ENCODE measurements at places on chromosomes 12 and 14.

DNA sequence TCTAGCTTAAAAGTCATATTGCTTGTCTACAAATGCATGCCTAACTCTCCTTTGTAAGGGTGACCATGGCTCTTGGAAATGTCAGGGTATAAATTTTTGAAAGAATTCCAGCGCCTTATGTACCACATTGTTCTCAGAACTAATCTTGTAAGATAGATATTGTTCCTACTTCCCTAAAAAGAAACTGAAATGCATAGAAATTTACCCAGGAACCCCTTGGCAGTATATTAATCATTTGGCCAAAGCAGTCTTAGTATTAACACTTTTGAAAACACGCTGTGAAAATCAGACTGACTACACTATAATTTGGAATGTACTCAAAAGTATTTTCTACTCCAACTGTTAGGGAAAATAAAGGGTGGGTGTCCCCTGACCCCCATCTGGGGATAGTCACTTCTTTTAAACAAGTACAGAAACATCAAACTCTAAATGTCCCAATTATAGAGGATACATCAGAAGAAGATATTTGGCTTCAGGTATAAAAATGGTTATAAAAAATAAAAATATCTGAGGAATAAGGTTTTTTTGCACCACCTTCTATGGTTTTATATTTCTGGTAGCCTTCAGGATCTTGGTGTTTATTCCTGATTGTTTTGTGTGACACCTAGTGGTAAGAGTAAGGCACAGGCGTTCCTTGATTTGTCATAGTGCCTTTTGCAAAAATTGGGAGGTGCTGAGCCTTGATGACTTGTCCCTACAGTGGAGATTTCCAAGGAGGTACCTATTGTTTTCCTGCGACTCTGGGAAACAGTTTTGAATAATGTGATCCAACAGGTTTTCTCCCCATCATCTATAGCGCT lies 2.2 kb upstream of the NFKBIA start:
- DNase-seq = peak; percentile 79

GRCh38 chr12:94049718-94050117 lies 98.7 kb upstream of the PLXNC1 start:
- no peak for DNase-seq

DNA sequence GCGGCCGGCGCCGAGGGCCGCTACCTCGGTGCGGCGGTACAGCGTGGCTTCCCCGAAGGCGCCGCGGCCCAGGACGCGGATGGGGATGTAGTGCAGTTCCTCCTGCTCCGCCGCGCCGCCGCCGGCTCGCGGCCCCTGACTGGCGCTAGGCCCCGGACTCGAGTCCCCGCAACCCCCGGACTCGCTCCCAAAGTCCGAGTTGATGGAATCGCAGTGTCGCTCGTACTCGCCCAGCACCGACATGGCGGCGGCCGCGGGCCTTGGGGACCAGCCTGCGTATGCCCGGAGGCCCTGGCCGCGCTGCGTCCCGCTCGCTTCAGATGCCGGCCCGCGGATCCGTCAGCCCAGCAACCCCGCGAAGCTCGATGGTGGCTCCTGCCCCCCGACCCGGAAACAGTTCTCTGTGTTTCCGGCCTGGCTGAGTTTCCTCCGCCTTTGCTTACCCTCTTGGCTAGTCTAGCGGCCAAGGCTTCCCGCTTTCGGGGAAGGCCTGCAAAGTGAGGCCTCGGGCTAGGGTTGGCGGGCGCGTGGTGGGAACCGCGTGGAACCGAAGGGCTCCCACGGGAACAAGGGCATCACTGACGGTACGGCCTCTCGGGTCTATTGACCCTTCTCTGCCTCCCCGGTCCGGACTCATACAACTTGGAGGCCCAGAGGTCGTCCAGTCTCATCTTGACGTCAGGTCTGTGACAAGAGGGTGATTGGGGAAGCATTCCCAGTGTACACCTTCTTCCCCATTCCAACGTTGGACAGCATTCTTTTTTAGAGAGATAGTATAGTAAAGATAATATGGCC lies at the start of gene NEK9:
Gene NEK9, minus strand, starts transcription at position 370 of the 795 bp plus-strand sequence. Its CDS starts 127 bp downstream, at position 243.
- DNase-seq = peak; percentile 91

- peak; percentile 54 for DNase-seq
Measured at GRCh38 chr12:19234171-19234704, 104.7 kb downstream of the PLEKHA5 start.

- DNase-seq = peak; percentile 78
Measured at GRCh38 chr12:103495469-103496456, at the start of gene C12orf42. Gene C12orf42, minus strand, starts transcription at chr12:103495968. Its CDS starts 17,542 bp downstream, at chr12:103478426.

DNA sequence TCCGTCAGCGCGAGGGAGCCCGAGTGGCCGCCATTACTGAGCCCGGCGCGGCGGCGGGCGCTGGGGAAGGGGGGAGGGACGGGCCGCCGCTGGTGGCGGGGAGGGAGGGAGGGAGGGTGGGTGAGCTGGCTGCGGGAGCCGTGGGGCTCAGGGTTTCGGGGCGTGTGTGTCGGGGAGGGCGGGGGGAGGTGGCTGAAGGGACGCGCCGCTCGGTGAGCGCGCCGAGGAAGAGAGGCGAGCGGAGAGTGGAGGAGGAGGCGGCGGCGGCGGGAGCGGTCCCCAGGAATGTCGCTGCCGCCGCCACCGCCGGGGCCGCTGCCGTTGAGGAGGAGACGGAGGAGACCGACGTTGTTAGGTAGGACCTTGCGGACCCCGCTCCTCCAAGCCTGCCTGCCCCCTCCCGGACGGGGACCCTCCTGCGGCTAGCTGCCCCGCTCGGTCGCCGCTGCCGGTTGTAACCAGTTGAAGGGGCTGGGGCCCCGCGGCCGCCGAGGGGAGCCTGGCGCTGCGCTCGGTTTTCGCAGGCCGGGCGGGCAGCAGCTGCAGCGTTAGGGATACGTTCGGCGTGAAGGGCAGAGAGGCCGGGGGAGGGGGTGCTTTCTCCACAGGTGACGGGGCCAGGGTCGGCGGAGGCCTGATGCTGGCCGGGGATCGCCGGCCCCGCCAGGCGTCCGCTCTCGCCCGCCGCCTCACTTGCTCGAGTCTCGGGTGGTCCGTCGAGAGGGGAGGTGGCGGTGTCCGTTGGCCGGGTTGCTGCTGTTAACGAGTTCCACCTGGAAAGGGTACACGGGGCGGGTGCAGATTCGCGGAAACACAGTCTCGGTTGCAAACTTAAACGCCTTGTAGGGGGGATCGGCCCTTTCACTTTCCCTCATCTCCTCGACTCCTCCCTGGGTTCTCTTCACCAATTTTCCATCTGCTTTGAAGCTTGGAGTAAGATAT lies at the start of gene ARHGAP5:
Gene ARHGAP5, plus strand, starts transcription at position 224 of the 942 bp plus-strand sequence. CDS start 13,366 bp downstream, outside the sequence.
- DNase-seq = peak; percentile 65

DNA sequence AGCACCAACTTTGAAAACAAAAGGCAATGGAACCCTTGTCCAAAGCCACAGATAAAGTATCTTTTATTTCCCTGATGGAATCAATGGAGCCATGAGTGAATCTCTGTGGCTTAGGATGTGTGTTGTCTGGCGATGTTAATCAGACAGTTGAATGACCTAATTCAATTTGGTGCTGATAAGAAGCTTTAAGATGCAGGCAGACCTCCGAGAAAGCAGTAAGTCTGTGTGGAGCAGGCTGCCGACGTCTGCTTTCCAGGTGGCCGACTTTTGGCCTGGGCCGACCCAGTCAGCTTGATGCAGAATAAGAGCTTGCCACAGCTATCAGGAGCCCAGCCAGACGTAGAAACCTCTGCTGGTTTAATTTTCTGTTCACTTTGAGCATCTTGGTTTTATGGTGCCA lies 21.1 kb upstream of the TMEM132C start:
- DNase-seq = no peak

DNA sequence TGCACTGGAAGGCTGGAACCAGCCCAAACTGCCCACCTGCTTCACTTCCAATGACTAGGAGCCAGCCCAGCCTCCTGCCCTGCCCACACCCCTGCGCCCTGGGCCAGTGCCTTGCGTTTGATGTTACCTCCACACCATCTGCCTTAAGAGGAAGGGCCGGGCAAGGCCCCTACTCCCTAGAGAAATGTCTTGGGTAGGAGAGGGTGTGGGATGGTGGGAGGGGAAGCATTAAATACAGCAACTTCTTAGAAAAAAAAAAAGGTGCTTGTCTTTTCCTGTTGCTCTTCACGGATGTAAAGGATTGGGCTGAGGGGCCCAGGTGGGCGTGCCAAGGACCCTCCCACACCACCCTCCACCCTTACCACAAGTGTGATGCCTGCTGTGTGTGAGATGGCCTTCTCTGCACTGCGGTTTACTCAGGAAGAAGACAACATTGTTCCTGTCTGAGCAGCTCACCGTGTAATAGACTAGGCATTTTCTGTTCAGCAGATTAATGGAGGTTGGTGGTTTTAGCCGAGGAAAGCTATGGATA lies 99.9 kb downstream of the NINJ2 start:
- peak; percentile 98 for DNase-seq

- no peak for DNase-seq
Measured at GRCh38 chr12:49397000-49397399, 29.7 kb downstream of the SPATS2 start.

GRCh38 chr12:52049286-52049685 lies 2.0 kb upstream of the NR4A1 start:
- DNase-seq = no peak

DNA sequence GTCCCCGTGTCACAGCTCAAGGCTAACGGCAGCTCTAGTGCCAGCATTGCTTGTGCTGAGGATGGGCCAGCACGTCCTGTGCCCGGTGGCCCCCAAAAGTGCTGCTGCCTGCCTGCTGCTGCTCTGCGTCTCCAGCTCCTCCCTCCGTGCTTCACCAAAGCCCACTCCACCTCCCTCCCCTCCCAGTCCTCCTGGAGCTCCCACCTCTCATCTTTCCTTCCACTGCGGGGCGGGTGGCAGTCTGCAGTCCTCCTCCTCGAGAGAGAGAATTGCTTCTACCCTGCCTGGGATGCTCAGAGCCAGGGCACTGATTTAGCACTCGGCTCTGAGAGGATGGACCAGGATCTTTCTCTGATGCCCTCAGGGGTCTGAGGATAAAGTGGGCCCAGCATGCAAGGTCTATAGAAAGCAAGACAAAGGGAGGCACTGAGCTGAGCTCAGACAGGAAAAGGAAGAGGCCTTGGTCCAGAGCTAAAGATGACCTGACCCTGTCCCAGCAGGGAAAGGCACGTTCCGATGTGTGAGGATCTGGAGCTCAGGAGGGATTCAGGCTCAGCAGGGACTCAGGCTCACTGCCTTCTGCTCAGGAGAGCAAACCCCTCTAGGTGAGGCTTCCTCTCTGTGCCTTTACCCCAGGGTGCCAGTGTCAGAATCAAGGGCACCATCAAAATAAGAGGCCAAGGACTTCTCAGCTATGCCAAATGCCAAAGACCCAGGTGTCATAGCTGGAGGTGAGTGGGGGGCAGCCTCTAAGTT lies 113.1 kb upstream of the FKBP4 start:
- no peak for DNase-seq

- peak; percentile 84 for DNase-seq
Measured at GRCh38 chr12:121060149-121061001, 21.3 kb upstream of the OASL start.

DNA sequence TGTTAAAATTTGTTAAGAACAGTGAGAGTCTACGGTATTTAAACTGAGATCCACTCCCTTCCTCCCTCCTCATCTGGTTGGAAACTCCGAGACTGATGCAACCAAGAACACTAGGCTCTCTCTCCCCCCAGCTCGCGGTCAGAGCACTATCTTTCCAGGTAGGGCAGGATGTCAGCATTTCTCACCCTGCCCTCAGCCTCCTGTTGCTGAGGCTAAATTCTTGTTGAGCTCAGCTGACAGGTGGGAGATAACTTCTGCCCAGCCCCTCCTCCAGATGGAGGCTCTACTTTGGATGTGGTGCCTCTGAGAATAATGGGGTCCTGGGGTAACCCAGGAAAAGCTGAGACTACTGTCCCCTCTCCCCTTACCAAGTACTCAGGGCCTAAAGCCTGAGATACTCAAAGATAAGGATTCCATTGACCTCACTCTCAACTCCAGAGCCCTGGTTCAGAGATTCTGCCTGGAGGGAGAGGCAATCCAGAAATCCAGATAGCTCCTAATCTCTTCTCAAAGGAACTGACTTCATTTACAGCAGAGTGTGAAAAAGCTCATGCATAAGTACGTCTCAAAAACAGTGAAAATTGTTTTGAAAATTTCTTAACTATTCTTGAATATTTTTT lies 110.1 kb downstream of the EML5 start:
- DNase-seq = no peak

GRCh38 chr12:203462-204260 lies 10.3 kb downstream of the SLC6A12 start:
- DNase-seq = peak; percentile 29

- no peak for DNase-seq
Measured at GRCh38 chr12:101165319-101165718, 44.7 kb downstream of the SLC5A8 start.

GRCh38 chr12:118432812-118433545 lies 56.6 kb downstream of the SUDS3 start:
- no peak for DNase-seq

DNA sequence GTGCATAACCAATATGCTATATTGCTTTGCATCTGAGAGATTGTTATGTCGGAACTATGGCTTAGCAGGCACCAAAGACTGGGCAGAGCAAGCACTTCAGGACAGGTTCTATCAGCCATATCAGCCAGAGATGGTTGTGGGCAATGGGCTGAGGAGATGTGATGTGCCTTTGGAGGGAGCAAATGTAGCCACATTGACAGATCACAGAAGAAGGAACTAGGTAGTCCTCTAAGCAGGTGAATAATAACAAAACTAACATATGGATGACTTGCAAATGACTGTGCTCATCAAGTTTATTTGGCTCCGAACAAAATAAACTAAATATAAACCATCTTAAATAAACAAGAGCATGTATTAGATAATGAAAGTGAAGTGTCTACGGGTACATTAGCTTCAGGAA lies 291.7 kb downstream of the RMST start:
- no peak for DNase-seq

GRCh38 chr14:95761436-95761835 lies 47.5 kb upstream of the TCL1A start:
- no peak for DNase-seq

DNA sequence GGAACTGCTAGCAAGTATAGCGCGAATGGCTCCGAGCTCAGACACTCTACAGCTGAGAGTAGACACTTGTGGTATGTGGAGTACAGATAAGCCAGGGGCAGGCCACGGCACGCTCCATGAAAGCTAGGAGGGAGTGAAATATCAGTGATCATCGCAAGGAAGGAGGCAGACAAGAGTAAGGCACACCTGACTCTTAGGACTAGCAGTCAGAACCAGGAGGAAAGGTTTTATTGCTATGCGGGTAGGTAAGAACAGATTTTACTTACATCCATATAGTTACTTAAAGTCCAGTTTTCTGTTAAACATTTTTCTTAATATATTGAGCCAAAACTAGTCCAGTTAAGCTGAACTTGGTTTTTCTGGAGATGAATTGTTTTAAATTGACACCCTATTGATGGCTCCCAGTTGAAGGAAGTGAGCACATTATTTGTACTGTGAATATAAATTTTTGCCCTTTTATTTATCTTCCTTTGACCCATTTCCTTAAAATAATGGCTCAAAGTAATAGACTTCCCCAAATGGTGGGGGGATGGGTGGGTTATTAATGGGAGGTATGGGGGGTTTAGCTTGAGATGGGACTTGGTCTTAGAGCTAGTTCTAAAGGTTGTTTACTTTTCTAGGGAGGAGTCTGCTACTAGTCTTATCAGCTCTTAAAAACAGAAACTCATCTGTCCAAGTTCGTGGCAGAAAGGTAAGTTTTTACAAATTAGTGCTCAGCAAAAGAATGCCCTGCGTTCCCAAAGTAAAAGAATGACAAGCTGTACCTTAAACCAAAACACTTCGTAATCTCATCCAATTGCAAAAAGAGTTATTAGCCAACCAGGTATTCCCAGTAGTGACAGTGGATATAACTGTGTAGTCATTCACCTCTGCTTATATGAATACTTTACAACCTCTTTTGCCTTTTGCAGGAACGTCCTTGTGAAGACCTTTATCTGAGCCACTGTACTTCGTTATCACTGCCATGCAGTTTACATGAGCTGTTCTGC lies 5.8 kb downstream of the HNRNPA1 start:
- no peak for DNase-seq
